HuH-7 (cell line): ENCODE measurements at places on chromosomes 2 and 18.
A peak's percentile ranks its signal among the peaks of the same experiment; 100 is the strongest.

- no peak for DNase-seq
Measured at GRCh38 chr2:99900556-99900955, 241.8 kb downstream of the AFF3 start.

DNA sequence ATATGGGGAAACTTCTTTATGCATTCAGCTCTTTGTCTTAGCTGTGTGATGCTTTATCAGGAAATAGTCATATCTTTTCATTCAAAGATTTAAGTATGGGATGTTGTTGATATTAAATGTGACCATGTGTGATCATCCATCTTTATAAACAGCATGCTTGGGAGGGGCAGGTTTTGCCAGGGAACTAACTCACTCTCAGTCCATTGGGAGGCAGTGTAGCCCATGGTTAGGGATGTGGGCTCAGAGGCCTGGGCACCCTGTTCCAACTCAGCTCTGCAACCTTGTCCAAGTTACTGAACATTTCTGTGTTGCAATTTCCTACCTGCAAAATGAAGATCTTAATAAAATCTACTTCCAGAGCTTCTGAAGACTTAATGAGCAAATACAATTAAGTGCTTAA is 92.0 kb upstream of the BCL2L11 start:
- no peak for DNase-seq

DNA sequence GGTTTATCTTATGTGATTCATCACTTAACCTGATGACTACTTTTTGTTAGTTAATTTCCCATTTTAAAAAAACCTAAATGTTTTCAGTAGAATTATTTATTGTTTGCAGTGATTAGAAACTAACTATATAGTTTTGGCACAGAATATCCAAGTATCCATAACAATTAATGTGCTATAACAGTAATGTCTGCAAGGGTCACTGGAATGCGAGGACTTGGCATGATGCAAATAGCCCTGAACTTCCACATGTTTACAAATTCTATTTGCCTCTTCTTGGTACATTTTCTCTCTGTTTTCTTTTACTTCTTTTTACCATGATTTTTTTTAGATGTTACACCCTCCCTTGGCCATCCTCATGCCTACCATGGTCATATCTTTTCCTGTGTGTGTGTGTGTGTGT is 49.3 kb upstream of the GALNT3 start:
- DNase-seq: no peak

DNA sequence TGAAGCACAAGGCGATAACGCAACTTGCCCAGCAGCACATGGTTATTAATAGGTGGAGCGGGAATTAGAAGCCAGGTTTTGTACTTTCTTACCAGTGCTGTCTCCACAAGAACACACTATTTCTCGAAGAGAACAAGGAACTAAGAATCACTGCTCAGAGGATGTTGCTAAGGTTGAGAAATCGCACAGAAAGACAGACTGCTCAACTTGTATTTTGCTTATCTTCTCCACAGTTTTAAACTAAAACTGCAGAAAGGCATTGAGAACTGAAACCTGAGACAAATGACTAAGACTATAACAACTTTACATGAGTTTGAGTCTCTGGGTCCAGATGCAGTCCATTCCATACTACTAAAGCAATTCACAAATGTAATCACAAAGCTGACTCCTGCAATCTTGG is 6.2 kb downstream of the PRKD3 start:
- no peak for DNase-seq

- DNase-seq: no peak
Measured at GRCh38 chr2:44205169-44205568, 36.5 kb downstream of the PPM1B start.

- DNase-seq: no peak
Measured at GRCh38 chr2:137118140-137118539, 352.8 kb downstream of the THSD7B start.

DNA sequence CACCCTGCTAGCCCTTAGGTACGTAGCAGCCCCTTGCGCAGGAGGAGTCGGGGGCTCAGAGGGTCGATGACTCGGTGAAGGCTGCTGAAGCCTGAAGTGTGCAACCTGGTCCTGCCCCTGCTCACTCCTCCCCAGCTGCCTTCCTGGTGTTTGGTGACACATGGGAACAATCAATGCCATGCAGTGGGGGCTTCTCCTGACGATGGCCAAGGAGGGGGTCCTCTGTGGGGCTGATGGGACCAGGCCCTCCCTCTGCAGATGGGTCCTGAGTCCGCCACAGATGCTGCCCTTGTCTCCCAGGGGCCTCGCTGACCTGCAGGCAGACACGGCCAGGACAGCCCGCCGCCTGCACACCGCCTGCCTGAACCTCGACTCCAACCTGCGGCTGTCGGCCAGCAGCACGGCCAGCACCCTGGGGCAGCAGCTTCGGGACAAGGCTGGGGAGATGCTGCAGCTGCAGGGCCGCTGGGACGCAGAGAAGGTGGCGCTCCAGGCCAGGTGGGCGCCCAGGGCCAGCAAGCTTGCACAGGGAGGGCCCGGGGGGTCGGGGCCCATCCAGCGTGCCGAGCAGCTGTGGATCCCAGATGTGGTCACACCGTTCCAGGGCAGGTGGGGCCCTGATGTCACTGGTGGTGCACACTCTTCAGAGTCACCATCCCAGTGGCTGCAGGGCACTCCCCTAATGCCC is 24.6 kb downstream of the CROCC2 start:
- DNase-seq: no peak

- DNase-seq: no peak
Measured at GRCh38 chr18:33733376-33733775, 155.4 kb downstream of the ASXL3 start.

- no peak for DNase-seq
Measured at GRCh38 chr18:6835345-6835744, 105.8 kb downstream of the ARHGAP28 start.

- no peak for DNase-seq
Measured at GRCh38 chr2:191315365-191315752, 70.2 kb downstream of the MYO1B start.

GRCh38 chr18:59464486-59464885 is 105.4 kb upstream of the LMAN1 start:
- DNase-seq: no peak

DNA sequence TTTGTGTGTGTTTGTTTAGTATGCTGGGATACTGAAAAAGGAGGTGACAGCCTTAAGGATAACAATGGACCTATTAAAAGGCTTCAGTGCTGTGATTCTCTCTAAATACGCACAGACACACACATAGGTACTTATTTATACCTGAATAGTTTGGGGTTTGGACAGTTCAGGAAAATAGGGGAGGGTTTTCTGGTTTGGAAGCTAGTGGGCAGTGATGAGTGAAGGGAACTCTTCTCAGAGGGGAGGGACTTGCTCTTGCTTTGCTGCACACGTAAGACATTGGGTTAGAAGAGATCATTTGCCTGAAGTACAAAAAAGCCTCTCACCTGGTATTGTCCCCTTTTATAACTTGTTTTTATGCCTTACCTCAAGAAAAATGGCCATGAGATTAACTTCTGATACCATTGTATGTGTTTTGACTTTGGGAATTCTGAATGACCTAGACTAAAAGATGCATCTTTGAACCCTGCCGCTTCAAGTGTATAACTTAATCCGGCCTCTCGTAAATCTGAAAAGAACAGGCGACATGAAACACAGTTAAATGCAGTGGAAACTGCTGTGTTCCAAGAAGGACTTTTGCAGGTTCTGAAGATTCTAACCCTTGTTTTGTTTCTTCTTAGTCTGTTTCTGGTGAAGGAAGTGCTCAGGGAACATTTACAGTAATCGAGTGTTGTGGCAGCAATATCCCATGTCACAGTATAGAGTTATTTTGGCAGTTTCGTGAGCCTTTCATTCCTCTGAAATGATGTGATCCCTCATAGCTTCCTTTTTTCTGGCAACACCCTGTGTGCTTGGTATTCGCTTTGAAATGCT is 2.5 kb downstream of the CRIM1 start:
- peak; percentile 35 for DNase-seq

DNA sequence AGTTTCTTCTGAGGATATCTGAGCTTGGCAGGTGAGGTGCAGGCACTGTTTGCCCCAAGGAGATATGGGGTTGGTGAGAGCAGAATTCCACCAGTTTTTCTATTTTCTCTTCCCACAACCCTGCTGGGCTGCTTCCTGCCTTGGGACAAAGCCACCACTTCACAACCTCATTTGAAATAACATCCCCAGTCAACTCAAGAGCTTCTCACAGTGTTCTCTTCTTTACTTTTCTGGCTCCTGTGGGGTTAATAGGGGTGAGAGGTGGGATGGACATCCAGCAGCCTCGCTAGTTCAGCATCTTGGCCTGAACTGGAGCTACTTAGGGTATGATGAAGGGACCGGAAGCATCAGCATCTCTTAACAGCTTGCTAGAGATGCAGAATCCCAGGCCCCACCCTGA is 106.3 kb downstream of the SLC4A3 start:
- no peak for DNase-seq

DNA sequence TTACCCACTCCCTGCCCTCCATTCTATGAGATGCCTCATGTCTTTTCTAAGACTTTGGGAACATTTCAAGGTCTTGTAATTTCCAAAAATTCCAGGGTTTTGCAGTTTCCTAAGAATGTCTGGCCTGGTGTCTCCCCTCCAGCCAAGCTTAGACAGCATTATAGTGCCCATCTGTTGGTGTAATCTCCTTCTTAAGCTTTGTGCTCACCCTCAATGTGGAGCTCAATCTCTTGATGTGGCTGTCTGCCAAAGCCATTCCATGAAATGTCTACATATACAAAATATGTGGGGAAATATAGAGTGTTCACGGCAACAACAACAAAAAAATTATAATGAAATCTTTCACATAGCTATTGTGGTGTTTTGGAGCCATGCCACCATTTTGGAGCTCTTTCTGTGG is 558.4 kb downstream of the PIK3C3 start:
- no peak for DNase-seq

GRCh38 chr2:154428022-154428421 is 270.5 kb upstream of the KCNJ3 start:
- no peak for DNase-seq

GRCh38 chr2:62919041-62919440 is 131.6 kb upstream of the OTX1 start:
- DNase-seq: no peak

- DNase-seq: no peak
Measured at GRCh38 chr2:209391776-209392401, 32.0 kb upstream of the MAP2 start.

DNA sequence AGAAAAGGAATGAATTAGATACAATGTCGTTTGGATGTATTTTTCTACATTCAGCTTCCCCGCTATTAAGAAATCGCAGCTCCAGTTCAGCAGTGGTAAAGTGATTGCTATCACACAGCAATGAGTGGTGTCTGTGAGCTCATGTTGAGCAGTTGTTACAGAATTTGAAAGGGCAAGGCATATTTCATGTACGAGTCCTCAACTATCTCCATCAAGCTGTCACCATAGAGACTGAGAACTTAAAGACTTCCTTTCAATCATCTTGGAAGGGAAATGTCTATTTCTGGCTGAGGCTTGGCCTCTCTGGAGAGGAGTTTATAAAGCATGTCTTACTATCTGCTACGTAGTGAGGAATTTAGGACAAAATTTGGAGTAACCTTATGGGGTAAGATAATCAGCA is 24.4 kb upstream of the FAM117B start:
- no peak for DNase-seq

DNA sequence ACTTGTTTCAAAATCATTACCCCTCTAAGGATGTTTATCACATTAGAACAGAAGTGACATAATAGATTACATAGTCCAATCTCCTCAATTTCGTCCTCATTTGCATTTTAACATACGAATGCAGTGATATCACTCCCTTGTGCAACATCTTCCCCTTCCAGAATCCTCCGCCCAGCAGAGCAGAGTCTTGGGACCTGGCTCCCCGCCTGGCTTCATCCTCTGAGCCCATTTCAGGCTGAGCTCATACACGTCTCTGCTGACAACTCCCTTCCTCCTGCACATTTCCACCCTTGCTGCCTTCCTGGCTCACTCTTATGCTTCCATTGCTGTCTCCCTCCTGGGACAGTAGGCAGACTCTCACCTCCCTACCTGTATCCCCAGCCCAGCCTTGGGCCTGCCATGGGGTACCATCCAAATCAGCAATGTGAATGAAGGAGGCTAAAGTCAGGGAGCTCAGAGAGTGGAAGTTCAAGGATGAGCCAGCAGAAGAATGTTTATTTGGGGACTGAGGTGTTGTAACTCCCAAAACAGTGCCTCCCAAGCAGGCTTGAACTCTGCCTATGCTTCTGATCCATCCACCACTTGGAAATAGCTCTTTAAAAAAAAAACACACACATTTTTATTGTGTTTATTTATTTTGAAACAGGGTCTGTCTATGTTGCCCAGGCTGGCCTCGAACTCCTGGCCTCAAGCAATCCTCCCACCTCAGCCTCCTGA is 165.2 kb downstream of the TMEM200C start:
- DNase-seq: no peak

- no peak for DNase-seq
Measured at GRCh38 chr2:183164650-183165015, 40.4 kb downstream of the NUP35 start.

DNA sequence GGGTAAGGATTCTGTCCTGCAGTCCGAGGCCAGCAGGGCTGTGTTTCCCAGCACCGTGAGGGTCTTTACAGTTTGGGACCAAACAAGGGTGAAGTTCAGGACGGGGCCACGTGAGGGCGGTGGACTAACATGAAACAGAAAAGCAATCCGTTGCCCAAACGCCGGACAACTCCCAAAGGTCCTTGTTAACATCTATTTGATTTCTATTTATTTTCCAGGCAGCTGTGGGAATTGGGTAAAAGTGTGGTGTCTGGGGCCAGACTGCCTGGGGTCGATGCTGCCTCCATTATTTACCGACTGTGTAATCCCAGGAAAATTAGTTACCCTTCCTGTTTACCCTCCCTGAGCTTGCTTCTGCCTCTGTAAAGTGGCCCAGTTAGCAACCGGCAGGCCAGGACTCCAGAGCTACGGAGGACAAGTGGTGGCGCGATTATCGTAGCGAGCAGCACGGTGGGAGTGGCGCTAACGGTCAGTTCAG is 66.3 kb upstream of the TCF7L1 start:
- peak; percentile 75 for DNase-seq

- peak; percentile 91 for DNase-seq
Measured at GRCh38 chr2:176111309-176111663, 4.2 kb downstream of the HOXD11 start.

GRCh38 chr2:47079515-47080412 is 75.3 kb downstream of the STPG4 start:
- no peak for DNase-seq

DNA sequence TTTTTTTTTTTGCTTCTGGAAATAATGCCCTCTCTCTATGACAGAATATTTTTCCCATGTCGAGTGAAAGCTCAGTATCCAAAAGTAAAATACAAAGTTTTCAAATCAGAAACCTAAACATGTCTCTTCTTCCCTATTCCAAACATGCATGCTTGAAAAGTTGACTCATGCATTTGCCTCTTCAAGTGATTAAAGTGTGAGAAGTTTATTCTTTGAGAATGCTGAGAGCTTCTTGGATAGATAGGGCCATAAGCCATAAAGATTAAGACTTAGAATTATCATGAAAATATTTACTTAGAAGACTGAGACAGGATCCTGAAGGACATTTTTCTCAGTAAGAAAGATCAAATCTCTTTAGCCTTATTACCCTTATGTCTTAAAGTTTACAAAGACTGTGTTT is 98.6 kb upstream of the EPB41L5 start:
- DNase-seq: no peak

GRCh38 chr2:83615511-83615910 is 843.6 kb downstream of the SUCLG1 start:
- no peak for DNase-seq

GRCh38 chr2:172013396-172013795 is 13.6 kb downstream of the METAP1D start:
- no peak for DNase-seq
